ENCODE measurements at places on chromosomes 1 and 21. TPM values are rescaled to one million over a fixed set of nuclear protein-coding genes. Genes with fewer than 3 reads are reported as not detected.

DNA sequence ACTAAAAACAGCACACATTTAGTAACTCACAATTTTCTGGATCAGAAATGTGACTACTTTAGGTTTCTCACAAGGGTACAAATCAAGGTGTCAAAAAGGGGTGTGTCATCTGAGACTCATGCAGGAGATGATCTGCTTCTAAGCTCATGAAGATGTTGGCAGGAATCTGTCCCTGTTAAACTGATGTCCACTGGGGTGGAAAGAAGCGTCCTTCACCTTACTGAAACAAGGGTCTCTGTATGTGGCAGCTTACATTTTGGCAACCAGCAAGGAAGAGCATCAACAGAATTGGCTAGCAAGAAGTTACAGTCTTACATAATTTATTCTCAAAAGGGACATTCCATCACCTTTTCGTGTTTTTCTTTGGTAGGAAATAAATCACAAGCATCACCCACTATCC lies 1223.8 kb downstream of the AMY1C start:
- DNase-seq = no peak

The CELA3B gene
- 0.09 TPM for total RNA-seq

The PYHIN1 gene
- 8.6 TPM for total RNA-seq

The TMPRSS15 gene
- total RNA-seq = under 0.01 TPM

The NUAK2 gene
- total RNA-seq = 2.1 TPM

The MYBPH gene
- 0.99 TPM for total RNA-seq

DNA sequence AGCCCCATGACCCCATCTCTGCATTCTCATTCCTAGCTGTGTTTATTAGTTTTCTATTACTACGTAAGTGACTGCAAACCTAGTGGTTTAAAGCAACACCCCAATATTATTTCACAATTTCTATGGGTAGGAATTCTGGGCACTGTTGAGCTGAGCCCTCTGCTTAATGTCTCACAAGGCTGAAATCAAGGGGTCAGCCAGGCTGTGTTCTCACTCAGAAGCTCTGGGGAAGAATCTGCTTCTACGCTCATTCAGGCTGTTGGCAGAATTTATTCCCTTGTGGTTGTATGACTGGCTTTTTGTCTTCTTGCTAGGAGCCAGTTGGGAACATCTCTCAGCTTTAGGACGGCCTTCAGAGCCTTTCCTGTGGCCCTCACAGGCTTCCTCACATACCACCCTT lies 181.0 kb downstream of the GIPC2 start:
- DNase-seq = no peak

The ETNK2 gene
- 5.0 TPM for total RNA-seq

DNA sequence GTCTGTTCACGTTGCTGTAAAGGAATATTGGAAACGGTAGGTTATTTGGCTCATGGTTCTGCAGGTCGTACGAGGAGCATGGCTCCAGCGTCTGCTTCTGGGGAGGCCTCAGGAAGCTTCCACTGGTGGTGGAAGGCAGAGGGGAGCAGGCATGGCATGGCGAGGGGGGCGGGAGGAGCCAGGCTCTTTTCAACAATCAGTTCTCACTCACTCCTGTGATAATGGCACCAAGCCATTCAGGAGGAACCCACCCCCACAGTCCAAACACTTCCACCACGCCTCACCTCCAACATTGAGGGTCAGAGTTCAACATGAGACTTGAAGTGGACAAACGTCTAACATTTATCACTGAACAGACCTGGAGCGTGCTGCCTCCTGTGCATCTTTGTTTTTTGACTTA lies 141.2 kb downstream of the PGBD5 start:
- DNase-seq = no peak

The HNRNPU gene
- total RNA-seq = 307 TPM

The SRM gene
- 13.1 TPM for total RNA-seq

DNA sequence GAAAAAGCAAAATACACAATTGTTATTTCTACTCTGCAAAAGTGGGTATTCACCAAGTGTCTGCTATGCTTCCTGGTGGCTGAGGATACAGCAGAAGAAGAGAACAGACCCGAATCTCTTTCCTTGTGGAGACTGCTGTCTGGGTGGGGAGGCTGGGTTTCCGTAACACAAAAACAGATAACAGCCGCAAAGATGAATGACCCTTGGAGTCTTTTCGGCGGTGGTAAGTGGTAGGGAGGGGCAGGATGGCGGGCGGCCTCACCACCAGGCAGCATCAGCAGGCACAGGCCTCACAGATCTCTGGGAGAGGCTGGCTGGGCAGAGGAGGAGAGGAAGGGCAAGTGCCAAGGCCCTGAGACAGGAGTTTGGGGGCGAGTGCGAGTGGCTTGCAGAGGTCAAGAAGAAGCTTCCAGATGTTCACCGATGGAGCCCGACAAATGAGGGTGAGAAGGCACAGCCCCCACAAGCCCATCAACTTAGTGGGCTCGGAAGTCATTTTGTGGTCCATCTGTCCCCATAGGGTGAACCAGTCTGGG lies 164.2 kb downstream of the RHOU start:
- no peak for DNase-seq

GRCh38 chr1:57195436-57195941 lies 228.4 kb downstream of the DAB1 start:
- DNase-seq = no peak

Measured in thymus (tissue), 14 donors.